Stimulated activated CD4-positive, alpha-beta T cell treated with anti-CD3 and anti-CD28 coated beads, Interleukin-15, amount 100 ng/mL, for 48 hours (primary cell): ENCODE measurements at places on chromosomes 12 and 14.
A peak's percentile ranks its signal among the peaks of the same experiment; 100 is the strongest.

- peak; percentile 80 for DNase-seq
These were observed at the start of gene ERC1 for GRCh38 chr12:990661-991349. Gene ERC1, plus strand, starts transcription at chr12:991223. Its CDS starts 36,681 bp downstream, at chr12:1027904.

GRCh38 chr12:89935850-89936249 lies 227.2 kb upstream of the ATP2B1 start:
- no peak for DNase-seq

- DNase-seq: no peak
These were observed 177.5 kb downstream of the EGLN3 start for GRCh38 chr14:33773205-33774030.

- no peak for DNase-seq
These were observed 180.0 kb downstream of the ESR2 start for GRCh38 chr14:64114166-64114565.

DNA sequence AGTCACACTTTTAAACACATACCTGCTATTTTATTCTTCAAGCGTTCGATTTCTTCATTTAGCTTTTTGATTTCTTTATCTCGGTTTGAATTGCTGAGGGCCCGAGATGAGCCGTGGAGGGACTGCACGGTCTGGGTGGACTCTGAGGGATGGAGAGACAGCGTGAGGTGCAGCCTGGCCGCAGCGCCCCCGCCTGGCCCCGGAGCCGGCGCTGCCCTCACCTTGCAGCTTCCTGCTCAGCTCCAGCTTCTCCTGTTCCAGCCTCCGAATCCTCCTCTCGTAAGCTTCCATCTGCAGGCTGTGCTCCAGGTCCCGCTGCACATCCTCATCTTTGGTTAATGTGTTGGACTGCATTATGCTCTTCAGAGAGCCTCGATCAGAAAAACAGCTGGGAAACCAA lies 53.2 kb downstream of the AMN start:
- no peak for DNase-seq

DNA sequence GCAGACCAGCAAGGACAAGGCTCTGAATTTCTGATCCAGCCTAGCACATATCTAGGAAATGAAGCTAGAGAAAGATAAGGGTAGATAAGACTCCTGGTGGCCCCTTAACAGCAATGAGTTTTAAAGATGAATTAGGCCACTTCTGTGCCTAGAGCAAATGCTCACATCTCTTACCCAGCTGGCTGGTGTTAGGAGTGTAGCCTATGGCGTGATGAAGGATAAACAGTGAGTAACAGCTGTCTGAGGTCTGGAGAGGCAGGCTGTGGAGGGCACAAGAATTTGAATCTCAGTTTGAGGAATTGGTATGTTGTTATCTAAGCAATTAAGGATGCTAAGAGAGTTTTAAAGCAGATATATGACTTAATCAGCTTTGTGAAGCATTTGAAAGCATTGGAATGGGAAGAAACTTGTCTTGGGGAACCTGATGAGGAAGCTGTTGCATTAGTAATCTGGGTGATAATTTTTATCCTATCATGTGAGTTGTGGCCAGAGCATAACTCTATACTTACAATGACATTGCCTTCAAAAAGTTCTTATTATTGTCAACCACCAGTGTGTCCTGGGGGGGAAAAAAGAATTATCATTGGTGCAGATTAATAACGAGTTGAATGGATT lies 161.8 kb downstream of the SRGAP1 start:
- DNase-seq: no peak

DNA sequence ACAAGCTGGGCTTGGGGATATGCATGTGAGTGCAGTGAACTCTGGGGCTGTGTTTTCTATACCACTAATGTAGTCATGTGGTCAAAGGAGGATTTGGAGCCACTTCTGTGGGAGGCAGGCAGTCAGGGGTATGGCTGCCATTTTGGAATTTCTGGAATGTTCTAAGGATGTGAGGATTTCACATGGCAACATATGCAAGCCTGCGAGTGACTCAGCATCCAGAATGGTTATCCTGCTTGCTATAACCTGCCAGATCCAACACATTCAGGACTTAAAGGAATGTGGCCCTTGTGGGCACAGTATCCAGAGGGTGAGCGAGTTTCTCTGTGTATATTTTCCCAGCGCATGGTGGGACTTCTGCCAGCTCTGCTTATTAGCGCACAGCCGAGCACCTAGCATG lies 249.2 kb upstream of the PWP1 start:
- no peak for DNase-seq

DNA sequence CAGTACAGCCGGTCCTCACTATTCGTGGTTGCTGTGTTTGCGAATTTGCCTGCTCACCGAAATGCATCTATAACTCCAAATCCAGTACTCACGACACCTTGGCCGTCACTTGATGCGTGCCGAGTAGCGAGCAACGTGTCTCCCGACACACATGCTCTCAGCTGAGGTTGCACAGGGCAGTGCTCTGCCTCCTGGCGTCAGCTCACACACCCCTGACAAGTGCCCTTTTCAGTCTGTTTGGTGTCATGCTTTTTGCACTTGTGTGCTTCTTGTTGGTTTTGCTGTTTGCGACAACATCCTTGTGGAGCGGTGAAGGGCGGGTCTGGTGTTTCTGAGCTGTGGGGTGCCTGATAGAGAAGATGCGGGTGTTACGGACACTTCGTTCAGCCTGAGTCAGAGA lies 110.4 kb upstream of the RFLNA start:
- no peak for DNase-seq

DNA sequence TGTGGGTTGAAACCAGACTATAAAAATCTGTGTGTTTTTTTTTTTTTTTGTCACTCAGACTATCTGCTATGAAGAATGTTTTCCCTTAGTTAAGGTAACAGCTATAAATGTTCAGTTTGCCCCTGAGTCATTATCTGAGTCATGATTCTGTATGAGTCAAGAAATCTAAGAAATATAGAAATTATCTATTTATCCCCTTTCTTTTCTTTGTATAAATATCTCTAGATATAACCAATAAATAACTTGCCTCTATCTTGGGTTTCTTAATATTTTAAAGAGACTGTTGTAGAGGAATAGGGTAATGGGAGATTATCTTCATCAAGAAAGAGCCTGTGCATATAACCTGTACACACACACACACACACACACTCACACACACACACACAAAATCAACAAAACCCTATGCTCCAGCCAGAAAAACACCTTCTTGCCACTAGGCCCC lies 161.7 kb upstream of the EEA1 start:
- no peak for DNase-seq

DNA sequence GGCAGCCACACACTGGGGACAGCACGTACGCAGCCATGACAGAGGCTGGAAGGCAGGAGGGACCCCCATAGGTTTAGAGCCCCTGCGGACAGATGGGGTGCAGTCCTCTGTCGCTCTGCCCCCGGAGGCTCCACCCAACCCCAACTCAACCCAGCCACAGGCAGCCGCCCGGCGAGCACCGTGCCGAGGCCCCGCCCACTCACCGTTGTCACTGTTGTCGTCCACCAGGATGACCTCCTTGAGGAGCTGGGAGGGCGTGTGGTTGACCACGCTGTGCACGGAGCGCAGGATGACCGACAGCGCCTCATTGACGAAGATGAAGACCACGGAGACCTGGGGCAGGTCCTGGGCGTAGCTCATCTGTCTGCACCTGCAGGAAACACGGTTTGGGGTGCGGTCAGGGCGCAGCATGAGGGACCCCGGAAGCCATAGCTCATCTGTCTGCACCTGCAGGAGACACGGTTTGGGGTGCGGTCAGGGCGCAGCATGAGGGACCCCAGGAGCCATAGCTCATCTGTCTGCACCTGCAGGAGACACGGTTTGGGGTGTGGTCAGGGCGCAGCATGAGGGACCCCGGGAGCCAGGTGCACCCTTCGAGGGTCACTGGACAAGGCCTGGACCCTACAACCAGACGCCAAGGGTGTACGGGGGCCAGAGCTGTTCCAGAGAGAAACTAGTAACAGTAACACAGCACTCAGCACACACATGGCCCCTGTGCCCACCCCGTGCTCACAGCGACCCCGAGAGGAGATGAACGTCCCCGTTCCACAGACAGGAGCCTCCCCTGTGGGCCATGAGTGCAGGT lies 66.9 kb downstream of the GALNT9 start:
- DNase-seq: no peak

GRCh38 chr12:77131977-77132490 lies 66.7 kb upstream of the E2F7 start:
- no peak for DNase-seq

DNA sequence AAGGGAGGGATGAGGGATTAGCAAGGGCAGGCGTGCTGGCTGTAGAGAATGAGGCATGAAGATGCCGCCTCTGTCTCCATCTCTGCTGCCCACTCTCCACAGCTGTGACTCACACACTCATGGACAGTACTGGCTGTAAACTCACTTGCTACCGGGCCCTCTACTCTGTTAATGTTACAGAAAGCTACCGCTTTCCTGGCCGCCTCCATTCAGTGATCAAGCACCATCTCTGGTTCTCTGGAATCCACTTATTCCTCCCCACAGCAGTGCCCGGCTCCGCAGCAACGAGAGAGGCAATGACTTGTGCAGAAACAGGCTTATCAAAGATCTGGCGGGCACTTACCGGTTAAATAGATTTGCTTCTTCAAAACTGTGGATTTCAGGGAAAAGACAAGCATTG lies 34.8 kb downstream of the AMN start:
- no peak for DNase-seq

DNA sequence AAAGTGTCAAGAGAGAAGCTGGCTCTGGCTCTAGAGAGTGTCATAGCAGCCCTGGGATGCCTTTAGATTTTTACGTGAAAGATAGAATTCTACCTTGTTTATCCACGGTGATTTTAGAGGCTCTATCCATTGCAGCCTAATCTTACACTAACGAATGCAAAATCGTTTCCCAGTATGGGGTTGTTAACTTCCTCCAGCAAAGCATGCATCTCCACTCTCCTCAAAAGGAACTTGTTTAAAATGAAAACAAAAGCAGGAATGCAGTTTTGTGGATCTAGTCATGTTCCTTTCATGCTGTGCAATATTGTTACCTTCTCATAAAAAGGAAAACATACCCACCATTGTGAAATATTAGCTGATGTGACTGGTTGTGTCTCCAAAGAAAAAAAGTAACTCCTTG lies 88.4 kb downstream of the ANO2 start:
- no peak for DNase-seq

GRCh38 chr14:101188571-101188915 lies 285.0 kb upstream of the RTL1 start:
- DNase-seq: no peak

DNA sequence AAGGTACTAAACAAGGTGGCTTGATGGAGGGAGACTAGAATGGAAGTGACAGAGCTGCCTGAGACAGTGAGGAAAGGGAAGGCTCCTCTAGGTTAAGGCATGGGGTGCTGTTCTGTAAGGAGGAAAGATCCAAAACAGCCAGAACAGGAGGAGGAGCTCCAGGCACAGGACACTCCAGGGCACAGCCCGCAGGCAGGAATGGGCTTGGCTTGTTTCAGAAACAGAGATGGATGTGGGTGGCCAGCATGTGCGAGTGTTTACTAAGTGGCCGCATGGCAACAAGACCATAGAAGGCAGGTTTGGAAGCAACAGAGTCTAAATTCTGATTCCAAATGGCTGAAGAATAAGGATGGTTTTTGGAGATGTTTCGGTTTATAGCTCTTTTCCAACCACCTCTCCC lies 889.1 kb downstream of the AACS start:
- DNase-seq: no peak

GRCh38 chr12:130041983-130042812 lies 120.1 kb upstream of the FZD10 start:
- peak; percentile 43 for DNase-seq

DNA sequence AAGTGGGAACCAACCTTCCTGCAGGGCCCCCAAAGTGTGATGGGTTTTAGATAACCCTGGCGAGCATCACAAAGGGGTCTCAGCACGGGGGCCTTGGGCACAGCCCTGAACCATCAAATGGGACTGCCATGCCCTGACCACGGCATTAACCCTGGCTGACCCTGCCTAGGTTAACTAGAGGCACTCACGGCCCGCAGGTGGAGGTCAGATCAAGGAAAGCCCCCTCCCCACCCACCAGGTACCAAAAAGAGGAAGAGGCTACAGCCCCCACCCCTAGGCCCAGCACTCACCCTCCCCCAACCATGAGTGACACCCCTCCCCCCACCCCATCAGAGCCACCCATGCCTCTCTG lies 42.5 kb downstream of the CCNK start:
- no peak for DNase-seq

- DNase-seq: no peak
These were observed 2.1 kb downstream of the NTF3 start for GRCh38 chr12:5433845-5434646.

GRCh38 chr12:57535764-57536596 lies 11.0 kb downstream of the DCTN2 start:
- DNase-seq: no peak

DNA sequence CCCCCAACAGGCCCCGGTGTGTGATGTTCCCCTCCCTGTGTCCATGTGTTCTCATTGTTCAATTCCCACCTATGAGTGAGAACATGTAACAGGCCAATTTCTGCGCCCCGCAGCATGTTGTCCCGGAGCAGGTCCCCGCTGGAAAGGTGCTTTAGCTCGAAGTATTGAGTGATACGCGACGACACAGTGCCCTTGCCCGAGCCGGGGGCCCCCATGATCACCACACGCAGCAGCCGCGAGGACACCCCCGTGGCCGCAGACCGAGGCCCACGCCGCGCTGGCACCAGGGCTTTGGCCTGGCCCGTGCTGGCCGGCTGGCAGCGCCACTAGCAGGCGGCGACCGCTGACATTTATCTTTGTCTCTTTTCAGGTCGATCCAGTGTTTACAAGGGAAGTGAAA lies 91.7 kb downstream of the GLT1D1 start:
- no peak for DNase-seq

GRCh38 chr12:94272280-94272679 lies 123.9 kb downstream of the PLXNC1 start:
- DNase-seq: no peak

DNA sequence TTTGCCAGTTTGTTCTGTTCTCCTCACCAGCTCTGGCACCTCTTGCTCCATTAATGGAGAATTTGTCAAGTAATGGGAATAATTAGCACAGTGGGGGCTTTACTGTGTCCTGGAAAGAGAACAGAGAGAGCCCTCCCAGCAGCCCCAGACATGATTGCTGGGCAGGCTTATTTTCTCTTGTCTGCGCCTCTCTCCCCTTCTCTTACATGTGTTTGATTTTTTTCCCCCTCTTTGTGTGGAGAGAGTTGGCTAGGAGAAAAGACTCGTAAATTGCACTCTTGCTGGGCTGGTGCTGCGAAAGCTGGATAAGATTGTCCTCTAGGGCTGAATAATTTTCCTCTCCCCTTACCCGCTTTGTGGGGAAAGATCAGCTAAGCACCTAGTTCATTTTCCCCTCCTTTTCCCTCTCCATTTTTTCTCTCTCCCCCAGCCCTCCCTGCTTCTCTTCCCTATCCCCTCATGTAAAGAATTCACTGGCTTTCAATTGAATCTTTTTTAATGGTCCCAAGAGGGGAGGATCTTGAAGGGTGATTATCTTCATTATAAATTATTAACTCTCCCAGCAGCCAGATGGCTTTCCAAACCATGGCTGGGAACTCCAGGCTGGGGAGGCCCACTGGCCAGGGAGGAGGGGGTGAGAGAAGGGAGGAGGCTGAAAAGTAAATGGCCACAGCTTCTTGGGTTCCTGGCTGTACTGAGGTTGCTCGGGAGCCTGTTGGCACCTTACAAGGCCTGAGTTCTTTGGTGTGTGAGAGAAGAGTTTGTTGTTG lies 62.2 kb downstream of the NRXN3 start:
- no peak for DNase-seq
